ENCODE measurements at places on chromosomes 6 and 20.

- DNase-seq, result peak; percentile 77
Measured at GRCh38 chr6:154447954-154448353, 62.5 kb downstream of the CNKSR3 start.

GRCh38 chr20:53074811-53075314 is 102.7 kb downstream of the TSHZ2 start:
- DNase-seq, result no peak

DNA sequence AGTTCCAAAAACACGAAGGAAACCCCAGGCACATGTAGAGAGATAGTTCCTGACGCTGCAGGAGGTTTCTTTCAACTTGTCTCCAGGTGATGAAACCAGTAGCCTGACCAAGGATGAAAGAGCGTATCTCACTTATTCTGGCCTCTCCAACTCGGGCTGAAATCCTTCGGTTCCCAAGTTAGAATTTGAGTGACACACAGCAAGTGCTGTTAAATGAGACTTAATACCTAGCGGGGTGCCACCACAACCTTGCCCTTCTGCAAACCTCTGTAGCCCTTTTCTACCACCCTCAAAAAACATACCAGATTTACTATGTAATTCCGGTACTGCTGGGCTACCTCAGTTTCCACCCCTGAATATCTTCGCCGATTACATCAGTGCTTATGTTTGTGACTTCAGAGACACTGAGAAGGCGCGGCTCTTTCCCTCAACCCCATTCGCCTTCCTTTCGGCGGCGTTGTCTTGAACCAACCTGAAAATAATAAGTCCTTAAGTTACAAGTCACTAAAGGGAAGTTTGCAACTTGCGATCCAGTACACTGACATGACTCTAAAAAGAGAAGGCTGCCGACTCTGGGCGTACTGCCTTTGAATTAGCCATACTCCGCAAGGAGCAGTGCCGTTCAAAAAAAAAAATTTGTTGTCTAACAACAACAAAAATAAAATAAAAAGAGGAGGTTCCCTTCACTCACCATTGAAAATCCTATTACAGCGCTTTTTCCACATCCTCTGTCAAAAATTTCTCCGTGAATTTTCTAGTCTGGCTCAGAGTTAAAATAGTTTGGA is 194.9 kb upstream of the ZNF184 start:
- no peak for DNase-seq

- DNase-seq, result no peak
Measured at GRCh38 chr6:125947615-125948014, 9.0 kb upstream of the HINT3 start.

DNA sequence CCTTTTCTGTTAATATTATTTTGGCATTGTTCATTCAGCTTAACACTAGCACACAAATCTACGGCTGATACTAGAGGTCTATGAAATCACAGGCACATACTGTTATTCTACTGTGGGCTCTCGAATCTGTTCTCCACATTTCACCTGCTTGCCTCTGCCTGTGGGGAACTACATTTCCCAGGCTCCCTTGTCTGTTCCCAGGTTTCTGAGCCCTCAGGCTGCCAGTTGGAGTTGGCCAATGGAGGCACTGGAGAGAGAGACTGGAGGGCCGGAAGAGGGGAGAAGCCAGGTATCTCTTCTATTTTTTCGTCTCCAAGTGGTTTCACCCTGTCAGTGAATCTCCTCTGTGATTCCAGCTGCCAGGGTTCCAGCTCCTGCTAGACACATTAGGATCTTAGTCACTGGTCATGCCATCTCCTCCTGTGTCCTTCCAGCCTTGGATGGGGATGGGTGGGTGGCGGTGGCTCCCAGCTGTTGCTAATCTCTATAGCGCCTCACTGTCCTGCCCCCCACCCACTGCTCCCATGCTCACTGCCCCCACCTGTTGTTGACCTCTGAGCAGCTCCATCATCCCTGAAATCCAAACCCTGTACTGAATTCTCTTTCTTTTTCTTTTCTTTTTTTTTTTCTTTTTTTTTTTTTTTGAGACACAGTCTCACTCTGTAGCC is 188.2 kb downstream of the LRFN2 start:
- DNase-seq, result no peak

DNA sequence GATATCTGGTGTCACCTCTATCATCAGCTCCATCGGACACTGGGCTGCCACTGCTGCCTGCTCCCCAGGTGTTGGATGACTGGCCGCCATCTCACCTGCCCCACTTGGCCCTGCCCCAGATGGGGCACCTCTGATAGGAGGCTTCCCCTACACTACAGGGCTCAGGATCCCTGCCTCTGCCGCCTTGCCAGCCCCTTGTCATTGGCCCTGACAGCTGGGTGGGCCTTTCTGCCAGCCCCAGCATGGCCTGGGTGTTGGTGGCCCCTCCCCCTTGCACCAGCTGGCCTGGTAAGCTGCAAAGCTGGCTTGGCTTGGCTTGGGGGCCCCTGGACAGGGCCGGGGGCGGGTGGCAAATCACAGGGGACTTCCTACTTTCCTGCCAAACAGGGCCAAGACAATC is 10.6 kb downstream of the PACSIN1 start:
- DNase-seq, result no peak

GRCh38 chr6:105021399-105021798 is 64.5 kb downstream of the LIN28B start:
- DNase-seq, result no peak

DNA sequence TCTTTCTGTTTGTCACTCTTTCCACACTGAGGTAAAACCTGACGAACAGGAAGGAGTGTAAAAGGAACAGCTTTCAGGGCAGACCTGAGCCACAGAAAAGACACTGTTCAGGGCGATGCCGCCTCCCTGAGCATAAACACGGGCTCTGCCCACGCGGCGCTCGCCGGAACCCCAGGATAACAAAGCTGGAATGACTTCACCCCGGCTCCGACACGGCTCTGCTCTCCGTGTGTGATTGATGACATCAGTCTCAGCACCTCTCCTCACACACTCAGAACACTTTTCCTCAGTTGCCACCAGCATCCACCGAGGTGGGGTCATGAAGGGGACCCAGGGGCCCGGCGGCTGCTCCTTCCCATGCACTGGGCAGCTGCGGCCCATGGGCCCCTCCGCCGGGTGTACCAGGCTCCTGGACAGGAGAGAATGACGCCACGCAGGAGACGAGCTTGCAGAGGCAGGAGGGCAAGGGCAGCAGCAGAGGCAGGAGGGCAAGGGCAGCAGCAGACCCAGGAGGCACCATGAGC is 43.6 kb downstream of the DLL1 start:
- DNase-seq, result no peak

GRCh38 chr20:5835871-5836270 is 85.7 kb downstream of the SHLD1 start:
- DNase-seq, result no peak

GRCh38 chr6:148177589-148178233 is 164.9 kb upstream of the SASH1 start:
- DNase-seq, result peak; percentile 36

- DNase-seq, result no peak
Measured at GRCh38 chr6:170224694-170225660, 65.9 kb downstream of the DLL1 start.

- no peak for DNase-seq
Measured at GRCh38 chr6:9494864-9495263, 920.0 kb downstream of the TFAP2A start.

DNA sequence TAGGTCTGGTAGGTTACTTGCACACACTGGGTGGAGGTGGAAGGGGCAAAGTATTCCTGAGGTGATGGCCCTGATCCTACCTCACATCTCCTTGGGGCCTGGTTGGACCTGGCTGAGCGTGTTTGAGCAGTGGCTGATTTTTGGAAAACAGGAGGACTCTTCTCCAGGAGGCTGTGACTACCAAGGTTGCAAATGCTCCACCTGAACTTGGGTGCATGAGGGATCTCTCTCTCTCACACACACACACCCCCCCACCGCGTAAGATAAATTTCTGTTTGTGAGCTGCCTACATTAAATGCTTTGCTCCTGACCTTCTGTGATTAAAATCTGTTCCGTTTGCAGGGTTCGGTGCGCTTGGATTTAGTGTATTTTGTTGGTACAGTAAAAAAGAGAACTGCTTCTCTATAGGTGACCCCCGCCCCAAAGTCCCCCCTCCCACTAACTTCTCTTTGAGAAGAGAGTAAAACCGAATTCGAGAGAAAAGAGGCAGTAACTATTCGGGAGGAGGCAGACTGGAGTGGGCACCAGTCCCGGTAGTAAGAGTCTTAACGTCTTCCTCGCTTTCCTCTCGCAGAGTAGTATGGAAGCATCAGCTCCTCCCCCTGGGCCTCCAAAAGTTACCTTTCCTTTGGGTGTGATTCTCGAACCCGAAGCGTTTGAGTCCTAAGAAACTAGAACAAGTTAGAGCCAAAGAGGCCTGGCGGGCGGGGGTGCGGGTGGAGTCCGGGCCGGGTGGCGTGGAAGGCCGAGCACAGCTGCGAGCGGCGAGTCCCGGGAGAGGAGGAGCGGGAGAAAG is 585 bp upstream of the DSE start:
- no peak for DNase-seq
